Mesendoderm (in vitro differentiated cells): ENCODE measurements at places on chromosomes 12 and 14.
A peak's percentile ranks its signal among the peaks of the same experiment; 100 is the strongest.

GRCh38 chr12:78457938-78458337, 406.6 kb upstream of the SYT1 start:
- H3K27me3 ChIP-seq: no peaks in the 10 kb centered on the region
- DNase-seq: no peak
- no peak overlapping the region for H3K4me3 ChIP-seq
- H3K36me3 ChIP-seq: no peaks in the 10 kb centered on the region
- H3K4me1 ChIP-seq: no peaks in the 10 kb centered on the region
- H3K27ac ChIP-seq: no peak overlapping the region

GRCh38 chr12:115433014-115433634, 749.1 kb upstream of the TBX3 start:
- H3K27me3 ChIP-seq: no peaks in the 10 kb centered on the region
- H3K36me3 ChIP-seq: no peaks in the 10 kb centered on the region
- H3K27ac ChIP-seq: no peak overlapping the region
- no peaks in the 10 kb centered on the region for H3K4me1 ChIP-seq
- no peak overlapping the region for H3K4me3 ChIP-seq

GRCh38 chr12:94458877-94459727, 565 bp downstream of the CEP83 start:
- H3K36me3 ChIP-seq: no peaks in the 10 kb centered on the region
- H3K27me3 ChIP-seq: no peaks in the 10 kb centered on the region

DNA sequence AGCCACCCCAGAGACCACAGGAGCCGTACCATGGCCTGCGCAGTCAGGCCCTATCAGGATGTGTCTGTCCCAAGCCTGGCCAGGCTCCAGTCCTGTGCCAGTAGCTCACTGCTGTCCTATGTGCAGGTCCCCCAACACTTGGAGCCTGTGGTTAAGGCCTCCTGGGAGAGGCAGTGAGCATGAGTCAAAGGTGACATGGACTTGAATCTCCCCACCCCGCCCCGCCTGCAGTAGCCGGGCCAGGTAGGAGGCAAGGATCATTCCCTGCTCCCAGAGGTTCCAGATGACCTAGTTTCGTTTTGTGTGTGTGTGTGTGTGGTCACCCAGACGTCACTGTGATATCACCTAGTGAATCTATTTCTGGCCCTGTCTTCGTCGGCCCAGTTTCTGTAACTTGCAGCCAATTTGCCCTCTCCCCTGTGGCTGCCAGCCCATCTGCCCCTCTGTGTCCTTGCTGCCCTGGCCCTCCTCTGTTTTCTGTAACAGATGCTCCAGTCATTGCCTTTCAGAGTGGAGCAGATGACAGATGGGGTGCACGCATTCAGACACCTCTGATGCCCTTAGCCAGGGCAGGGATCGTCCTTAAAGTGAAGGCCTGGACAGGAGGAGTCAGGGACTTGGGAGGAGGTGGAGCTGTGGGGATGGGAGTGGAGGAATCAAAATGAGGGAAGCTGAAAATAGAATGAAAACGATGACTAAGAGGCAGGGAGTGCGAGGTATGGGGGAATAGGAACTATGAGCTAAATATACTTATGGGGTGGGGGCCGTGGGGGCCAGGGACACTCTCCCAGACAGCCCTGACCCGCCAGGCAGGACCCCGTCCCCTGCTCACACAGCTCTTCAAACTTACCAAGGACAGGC, 37.4 kb downstream of the SLC6A12 start:
- no peaks in the 10 kb centered on the region for H3K36me3 ChIP-seq
- DNase-seq: peak; percentile 29
- no peak overlapping the region for H3K4me3 ChIP-seq
- H3K27me3 ChIP-seq: no peaks in the 10 kb centered on the region
- H3K27ac ChIP-seq: no peak overlapping the region

- no peaks in the 10 kb centered on the region for H3K36me3 ChIP-seq
- H3K4me3 ChIP-seq: no peak overlapping the region
- DNase-seq: no peak
- no peaks in the 10 kb centered on the region for H3K27me3 ChIP-seq
Observed at GRCh38 chr14:35940291-35940690, 114.2 kb downstream of the BRMS1L start.

DNA sequence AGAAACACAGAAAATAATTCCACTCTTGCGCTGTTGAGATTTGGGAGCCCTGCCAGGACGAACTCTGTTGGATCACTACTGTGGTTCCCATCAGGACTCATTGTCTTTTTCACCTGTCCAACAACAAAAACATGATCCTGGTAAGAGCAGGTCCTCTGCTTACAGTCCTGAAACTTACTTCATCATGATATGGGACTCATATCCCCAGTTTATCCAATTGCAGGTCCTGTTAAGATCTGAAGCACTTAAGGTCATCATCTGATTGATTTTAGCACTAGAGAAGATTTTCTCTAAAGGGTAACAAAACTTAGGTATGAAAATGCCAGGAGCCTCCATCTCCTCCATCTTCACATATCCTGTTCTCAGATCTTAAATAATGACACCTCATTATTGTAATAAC, at the start of gene OR6S1:
TSS of gene OR6S1 (minus strand) at position 101 of the 400 bp plus-strand sequence. CDS start at position 101, 0 bp downstream.
- peak within 1 kb of the TSS; percentile 89 for H3K27ac ChIP-seq
- H3K36me3 ChIP-seq: no peaks in the 10 kb centered on the region
- no peak for DNase-seq
- no peaks in the 10 kb centered on the region for H3K27me3 ChIP-seq
